ENCODE measurements at places on chromosomes 16 and 17.
A peak's percentile ranks its signal among the peaks of the same experiment; 100 is the strongest.

GRCh38 chr17:43444223-43445008 is 39.4 kb upstream of the DHX8 start:
- no peak for DNase-seq

DNA sequence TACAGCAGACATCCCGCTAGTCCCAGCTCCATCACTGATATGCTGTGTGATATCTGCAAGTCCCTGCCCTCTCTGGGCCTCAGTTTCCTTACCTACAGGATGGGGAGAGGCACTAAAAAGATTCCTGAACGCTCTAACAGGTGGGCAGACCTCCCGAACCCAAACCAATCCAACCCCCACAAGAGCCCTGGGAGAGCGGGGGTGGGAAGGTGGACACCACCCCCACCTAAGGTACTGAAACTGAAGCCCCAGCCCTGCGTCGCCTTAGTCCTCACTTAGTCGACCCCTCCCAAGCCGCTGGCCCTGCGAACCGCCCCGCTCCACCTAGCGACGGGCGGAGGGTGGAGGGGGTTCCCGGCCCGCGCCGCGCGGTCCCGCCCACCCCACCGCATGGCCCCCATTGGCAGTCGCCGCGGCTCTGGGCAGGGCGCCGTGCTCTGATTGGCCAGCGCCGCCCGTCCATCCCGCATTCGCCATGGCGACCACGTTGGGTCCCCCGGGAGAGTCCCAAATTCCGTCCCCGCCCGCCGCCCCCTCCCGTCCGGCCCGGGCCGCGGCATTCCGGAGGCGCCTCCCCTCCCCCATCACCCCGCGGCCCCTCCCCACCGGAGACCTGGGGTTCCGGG is 578 bp downstream of the CCDC102A start:
- peak; percentile 87 for DNase-seq

- no peak for DNase-seq
These were observed 78.3 kb downstream of the RPA1 start for GRCh38 chr17:1907909-1908698.

GRCh38 chr17:81870981-81871386 is at the start of gene ARHGDIA:
Gene ARHGDIA (minus strand): TSS chr17:81871337. CDS start chr17:81869930, 1,407 bp downstream.
- no peak for DNase-seq

GRCh38 chr16:35792516-35793285 is 2333.3 kb downstream of the TP53TG3F start:
- DNase-seq, result no peak

DNA sequence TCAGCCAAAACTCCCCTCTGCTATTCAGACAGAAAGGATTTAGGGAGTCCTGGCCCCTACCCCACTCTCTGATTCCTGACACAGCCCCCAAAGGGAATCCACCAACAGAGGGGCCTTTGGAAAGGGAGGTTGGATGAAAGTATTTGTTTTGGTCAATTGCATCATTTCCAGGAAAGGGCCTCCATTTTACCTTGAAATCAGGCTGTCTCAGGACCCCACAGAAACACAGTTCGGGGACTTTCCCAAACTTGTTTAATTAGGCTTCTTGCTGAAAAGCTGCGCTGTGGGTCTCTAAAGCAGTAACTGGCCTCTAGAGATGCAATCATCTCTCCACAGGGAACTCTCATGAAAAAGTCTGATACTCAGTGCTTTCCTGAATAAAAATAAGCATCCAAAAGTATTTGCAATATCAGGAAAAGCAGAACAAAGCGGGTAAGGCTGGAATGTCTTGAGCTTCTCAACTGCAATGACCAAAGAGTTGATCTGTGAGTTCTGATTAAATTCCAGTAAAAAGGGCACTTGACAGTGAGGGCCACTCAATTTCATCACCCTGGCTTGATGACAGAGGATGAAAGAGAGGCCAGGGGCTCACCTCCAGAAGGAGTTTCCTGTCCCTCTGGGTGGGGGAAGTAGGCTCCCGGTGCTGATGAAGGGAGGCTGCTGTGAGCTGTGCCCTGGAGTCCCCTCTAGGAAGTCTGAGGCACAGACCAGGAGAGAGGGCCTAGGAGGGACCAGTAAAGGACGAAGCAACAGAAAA is 36.3 kb downstream of the LYRM9 start:
- DNase-seq, result no peak

- no peak for DNase-seq
These were observed 153.7 kb downstream of the NTN1 start for GRCh38 chr17:9174779-9175574.

DNA sequence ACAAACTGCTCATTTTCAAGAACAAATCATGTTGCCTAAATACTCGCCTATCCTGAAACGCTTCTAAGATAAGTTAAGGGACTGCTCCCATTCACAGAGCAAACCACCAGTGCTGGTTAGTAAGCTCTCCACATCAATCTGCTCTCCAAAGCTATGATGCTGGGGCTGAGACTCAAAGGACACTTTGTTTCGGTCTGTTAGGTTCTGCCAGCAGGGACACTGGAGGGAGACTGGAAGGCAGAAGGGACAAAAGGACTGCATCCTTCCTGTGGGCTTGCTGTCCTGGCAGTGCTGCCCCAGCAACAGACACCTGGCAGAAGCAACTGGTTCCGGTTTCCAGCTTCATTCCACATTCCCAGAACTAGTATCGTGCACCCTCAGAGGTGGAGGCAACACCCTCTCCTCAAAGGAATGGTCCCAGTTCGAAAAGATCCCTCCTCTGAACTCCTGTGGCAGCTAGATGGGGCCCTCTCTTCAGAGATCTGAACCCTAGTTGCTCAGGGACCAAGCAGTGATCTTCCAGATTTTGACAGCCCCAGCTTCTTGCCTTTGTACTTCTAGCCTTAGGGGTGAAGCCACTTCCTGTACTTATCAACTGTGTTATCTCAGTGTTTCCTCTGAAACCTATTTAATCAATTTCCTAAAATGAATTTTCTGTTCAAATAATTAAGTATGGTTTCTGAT is 73.4 kb upstream of the GSG1L start:
- peak; percentile 9 for DNase-seq

DNA sequence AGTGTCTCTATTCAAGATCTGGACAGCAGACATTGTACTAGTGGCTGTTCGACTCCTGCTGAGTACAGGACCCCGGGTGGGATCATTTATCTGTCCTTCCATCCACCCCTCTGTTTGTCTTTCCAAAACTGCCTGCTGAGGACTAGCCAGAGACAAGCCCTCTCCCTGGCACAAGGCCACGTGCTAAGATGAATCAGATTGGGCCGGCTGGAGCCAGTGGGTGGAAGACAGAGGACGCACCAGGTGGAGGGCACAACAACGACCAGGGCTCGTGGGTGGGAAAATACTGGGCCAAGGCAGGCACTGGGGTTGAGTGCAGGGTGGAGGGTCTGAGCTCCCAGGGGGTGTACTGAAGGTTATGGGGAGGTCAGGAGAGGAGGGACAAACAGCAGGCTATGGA is 1.4 kb upstream of the CA7 start:
- DNase-seq, result no peak

GRCh38 chr17:18025241-18025944 is 13.6 kb downstream of the ATPAF2 start:
- no peak for DNase-seq

DNA sequence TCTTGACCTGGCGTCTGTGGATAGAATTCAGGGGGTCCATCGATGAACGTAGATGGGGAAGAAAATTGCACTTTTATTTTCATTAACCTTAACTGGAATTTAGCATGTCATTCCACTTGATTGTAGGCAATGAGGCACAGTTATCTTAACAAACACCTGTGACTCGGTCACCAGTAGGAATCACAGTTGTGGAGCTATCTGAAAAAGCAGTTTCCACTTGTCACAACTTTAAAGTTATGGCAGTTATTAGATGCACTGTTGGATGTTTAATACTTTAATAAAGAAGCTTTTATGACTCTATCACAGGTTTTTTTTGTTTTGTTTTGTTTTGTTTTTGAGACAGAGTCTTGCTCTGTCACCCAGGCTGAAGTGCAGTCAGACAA is 83.7 kb upstream of the LGALS9 start:
- no peak for DNase-seq

DNA sequence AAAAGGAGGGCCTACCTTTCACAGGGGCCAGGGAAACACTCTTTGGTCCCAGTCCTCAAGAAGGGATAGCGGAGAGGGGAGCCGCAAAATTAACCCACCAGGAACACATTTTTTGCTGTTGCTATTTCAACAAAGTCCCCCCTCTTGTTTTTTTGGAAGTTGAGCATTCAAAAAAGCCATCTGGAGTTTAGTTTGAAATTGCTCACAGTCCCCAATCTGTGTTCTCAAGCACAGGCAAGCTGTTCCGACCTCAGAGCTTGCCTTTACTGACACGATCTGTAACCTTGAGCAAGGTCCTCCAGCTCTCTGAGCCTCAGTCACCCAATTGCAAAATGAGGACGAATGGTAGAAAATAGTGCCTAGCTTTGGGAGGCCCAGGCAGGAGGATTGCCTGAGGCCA is 131.1 kb downstream of the ZNF423 start:
- DNase-seq, result no peak

- no peak for DNase-seq
These were observed 79.2 kb downstream of the MYH11 start for GRCh38 chr16:15777533-15778203.

DNA sequence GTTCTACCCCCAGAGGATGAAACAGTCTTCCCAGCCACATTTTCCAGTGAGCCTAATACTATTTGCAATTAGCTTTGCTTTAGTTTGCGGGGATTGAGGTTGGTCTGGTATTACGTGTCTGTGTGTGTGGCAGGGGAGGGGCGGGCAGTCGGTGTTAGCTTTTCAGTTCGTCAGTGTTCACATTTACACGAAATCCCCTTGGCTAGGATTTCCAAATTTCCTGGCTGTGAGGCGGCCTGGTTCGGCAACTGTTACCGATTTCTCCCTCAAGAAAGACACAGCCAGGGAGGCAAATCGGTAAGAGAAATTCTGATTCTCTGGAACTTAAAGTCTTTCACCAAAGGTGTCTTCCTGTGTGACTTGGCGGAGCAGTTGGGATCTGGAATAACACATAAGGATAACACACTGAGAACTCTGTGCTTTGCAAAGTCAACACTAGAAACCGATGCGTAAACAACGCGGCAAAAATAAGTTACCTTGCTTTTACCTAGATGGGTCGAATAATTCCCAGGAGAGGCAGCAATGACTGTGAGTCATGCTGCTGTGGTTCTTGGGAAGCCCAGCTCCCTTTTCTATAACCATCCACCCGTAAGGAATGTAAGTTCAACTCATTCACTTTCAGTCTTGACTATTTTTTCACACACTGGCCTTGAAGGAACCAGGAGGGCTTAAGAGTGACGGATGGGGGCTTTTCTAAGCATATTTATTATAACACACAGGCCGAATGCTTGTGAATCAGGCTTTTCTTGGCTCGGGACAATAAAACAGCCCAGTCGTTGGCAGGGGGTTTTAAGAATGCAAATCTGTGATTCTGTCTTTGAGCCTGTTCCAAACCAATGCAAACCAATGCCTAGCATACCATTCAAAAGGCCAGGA is 24.2 kb downstream of the GPRC5B start:
- no peak for DNase-seq

DNA sequence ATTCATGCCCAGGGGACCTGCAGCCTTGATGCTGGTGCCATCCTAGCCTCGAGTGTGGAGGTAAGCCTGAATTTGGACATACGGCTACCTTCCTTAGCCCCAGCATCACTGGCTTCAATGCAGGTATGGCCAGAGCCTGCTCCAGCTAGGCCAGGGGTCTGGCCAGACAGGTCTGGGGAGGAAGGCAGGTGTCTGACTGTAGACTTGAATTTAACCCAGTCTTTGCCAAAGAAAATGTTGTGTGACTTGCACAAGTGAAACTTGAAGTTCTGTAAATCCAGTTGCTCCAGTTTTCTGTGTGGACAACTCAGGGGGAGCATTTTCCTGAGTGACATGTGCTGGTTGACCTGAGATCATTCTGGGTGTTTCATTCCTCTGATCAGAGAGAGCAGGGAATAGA is 32.8 kb downstream of the TMEM238L start:
- no peak for DNase-seq

DNA sequence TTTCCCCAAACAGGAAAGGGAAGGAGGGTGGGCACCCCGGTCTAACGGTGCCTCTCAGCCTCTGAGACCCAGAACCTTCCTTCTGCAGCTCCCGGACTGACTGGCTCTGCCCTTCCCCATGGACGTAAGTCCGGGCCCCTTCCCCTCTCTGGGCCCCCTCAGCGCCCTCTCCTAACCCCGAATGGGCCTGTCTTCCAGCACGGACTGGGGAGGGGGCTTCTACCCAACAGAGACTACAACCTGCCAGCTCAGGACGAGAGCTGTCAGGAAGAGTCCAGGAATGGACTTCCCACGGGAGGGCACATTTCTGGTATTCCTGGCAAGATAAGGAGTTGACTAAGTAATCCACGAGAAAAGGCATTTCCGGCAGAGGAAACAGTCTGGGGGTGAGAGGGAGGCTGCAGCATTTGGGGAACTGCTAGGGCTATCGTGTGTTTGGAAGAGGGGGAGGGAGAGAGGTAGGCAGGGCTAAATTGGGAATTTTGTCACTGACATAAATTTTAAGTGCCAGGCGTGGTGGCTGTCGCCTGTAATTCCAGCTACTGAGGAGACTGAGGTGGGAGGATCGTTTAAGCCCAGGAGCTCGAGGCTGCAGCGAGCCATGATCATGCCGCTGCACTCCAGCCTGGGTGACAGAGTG is 12.1 kb upstream of the ALDOA start:
- no peak for DNase-seq

DNA sequence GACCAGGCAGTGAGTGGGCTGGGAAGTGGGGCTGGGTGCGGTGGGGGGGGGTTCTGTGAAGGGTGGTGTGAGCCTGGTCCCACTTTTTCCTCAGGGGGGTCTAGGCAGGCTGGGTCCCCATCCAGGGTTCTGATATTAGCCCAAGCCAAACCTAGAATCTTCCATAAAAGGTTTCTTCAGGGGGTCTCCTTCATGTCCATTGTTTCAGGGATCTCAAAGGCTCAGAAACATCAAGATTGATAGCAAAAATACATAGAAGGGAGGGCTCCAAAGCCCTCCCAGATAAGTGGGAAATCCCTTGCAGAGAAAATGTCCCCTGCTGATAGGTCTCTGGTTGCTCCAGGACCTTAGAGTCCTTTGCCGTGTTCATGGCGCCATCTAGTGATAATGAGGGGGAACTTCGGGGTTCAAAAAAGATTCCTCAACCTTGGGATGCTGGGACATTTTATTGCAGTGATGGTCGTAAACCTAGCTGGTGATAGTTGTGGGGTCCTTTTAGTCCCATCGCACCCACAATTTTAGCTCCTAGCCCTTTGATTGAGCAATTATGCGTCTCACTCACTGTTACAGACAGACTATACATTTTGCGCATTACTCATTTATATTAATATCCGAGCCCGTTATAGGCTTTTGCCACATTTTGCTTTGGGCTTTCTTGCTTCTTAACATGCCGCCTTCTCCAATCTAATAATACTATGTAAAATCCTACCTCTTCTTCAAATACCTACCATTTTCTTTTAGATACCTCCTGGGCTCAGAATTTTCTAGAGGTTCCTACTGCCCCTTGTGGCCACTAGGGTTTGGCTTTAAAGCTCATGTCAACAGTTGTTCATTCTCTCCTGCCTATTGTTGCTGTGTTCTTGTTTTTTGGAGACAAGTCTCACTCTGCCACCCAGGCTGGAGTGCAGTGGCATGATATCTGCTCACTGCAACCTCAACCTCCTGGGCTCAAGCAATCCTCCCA is 35.1 kb downstream of the IGF2BP1 start:
- DNase-seq, result no peak

GRCh38 chr17:64008830-64009229 is 10.7 kb downstream of the PRR29 start:
- DNase-seq, result no peak

GRCh38 chr16:74650966-74651567 is 15.6 kb downstream of the RFWD3 start:
- DNase-seq, result no peak

Measured in stimulated activated CD8-positive, alpha-beta memory T cell treated with anti-CD3 and anti-CD28 coated beads, Interleukin-2, amount 100 ng/mL, for 1 hour (primary cell).